ENCODE measurements at places on chromosomes 7 and 10.

- DNase-seq, result no peak
Observed at GRCh38 chr7:12296051-12296570, 85.0 kb downstream of the TMEM106B start.

DNA sequence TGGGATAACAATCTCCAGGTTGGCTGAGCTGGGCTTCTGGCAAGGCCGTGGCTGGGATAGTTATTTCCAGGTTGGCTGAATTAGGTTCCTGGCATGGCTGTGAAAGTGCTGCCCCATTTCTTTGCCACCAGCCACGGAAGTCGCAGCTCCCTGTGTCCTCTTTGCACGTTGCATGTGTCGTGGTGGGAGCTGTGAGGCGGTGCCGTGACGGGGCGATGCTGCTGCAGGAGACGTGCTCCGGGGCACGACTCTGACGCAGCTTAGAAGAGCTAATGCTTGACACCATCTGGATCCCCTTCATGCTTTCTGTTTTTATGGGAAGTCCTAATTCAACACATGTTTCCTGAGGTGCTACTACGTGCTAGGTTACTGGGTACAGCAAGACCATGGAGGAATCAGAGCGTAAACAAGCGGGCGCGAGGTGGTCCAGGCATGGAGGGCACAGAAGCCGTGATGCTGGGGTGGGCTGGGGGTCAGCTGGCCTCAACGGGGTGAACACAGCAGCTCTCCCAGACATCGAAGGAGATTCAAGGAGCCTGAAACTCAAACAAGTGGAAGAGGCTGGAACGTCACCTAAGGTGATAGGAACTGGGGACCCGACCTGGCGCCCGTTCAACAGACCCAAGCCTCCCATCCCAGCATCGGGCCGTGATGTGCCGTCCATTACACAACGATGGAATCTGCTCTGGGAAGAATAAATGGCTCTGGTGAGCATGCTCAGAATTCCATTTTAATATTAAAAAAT lies 407.1 kb downstream of the DNAJB6 start:
- no peak for DNase-seq

GRCh38 chr7:95766657-95767056 lies 5.7 kb upstream of the DYNC1I1 start:
- DNase-seq, result no peak

- DNase-seq, result no peak
Observed at GRCh38 chr10:100984672-100985177, 2.6 kb downstream of the MRPL43 start.

DNA sequence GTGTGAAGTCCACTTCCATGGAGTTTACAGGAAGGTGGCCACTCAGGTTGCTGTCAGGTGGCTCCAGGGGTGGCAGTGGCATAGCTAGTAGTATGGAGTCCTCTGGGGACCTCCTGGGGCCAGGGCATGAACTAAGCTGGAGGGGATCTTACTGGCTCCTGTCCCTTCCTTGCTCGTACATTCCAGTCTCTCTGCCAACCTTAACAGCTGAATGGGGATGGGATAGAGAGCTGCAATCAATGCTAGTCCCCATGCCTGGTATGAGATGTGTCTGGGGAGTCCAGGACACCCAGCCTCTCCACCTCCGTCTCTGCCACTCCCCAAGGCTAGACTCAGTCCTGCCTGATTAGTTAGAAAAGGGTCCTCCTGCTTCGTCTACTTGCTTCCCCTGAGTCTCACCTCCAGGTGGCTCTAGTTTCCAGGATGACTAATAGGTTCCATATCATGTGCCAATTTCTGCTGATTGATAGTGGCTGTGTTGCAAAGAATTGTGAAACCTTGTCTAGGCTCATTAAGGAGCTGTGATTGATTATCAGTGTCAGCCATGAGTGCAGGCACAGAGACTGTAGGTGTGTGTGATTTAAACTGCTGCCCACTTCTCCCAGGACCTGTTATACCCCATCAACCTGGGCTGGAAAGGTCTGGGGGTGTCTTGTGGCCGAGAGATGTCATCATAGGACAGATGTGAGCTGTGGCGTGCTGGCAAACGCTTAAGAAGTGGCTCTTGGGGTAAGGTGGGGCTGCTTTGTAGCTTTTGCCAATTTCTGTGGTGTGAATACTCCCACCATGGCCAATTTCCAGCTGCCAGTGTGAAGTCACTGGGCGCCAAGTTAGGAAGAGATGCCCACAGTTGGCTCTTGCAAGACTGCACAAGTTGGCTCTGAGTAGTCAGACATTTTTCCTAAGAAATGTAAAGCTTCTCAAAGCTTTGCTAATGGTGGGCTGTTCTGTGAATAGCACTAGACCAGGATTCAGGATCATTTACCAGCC lies 59.8 kb downstream of the COL13A1 start:
- no peak for DNase-seq

GRCh38 chr7:49776994-49777393 lies 3.6 kb downstream of the VWC2 start:
- no peak for DNase-seq
